Nucleus accumbens (tissue), 56 donors: ENCODE measurements at places on chromosomes 7 and 10.

DNA sequence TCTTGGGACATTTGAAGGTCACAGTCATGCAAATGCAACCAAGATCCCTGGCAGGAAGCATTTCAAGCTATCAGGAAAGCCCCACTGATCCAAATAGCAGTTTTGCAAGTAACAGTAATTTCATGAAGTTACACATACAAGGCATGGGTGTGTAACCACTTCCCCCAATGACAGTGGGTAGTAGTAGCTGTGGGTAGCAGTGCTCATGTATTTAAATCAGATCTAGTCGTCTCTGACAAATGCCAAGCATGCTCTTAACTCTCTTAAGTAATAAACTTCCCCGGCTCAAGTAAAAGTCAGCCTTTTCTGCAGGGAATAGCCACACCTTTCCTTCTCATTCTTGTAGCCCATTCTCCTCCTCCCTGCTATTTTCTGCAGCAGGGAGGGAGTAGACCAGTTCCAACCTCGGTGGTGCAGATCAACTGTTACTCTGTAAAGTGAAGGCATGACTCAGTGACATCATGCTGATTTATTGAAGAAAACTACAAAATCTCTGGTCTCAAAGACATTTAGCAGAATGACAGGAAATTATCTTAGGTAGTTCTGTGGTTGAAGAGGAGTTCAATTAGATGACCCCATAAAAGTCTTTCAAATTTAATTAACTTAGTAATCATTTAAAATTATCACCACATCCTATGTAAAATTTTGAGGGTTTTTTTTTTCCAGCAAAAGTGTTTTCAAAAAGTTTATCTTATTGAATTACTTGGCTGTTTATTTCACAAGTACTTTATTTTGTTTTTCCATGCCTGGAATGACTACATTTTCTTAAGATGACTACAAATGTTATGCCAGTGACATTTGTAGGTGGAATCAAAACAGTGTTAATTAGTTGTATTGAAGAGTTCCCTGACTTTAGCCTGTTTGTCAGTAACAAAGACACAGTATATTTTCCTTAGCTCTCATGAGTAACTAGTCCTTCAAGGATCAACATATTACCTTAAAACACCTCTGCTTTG lies 568.3 kb downstream of the INHBA start:
- DNase-seq: no peak

DNA sequence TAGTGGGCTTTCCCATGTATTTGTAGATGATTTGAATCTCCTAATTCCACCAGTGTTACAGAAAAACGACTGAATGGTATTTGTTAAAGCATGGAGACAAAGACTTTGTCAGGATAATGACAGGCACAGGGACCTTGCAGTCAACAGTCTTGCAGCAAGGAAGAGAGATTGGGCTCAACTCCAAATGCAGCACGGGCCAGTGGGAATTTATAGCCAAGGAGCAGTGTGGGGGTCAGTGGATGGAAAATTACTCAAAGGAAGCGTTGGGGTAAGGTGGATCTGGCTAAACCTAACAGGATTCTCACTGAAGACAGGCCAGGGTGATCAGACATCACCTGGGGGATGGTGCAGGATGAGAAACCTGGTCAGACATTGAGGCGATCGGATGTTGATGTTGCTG lies 24.3 kb downstream of the CPVL start:
- DNase-seq: no peak

DNA sequence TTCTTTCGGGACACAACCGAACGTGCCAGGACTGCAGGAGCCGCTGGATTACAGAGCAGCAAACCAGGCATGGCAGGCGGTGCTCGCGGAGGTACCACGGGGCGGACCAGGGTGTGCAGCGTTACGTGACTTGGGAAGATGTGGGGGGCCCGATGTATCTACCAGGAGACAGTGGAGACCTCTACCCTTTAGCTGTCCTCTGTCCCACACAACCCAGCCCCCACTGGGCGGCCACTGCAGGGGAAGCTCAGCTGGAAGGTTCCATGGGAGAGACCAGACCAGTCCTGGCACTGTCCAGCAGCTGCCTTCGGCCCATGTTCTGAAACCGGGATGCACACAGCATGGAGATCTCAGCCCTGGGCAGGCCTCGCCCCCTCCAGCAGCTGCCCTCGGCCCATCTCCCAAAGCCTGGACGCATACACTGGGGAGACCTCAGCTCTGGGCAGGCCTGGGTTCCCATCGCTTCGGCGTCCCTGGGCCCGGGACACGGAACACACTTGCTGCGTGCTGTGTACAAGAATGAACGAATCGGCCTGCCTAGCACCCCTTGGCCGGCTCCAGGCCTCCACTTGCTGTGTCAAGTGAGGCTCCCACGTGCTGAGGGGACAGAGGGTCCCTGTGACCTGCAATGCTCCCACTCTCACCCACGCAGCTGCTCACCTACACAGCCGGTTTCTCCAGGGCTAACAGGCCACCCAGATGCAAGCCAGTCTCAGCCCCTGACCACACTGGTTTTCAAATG lies 177.4 kb downstream of the ELFN1 start:
- no peak for DNase-seq

- no peak for DNase-seq
These were observed 70.0 kb downstream of the AMPH start for GRCh38 chr7:38561166-38561565.

DNA sequence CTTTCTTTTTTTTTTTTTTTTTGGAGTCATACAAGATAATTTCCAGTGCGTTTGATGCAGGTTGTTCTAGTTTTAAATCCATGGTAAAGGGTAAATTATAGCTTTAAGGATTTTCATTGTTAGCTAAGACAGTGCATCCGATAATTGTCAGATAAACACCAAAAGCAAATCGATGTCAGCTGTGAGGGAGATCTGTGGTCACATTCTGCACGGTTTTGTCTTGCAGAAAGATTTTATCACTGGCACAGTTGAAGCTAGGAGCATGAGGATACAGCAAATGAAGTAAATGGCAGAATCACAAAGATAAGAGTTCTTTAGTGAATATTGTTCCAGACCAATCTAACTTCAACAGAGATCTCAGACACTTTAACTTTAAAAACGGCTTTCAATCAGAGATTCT lies 648.8 kb upstream of the COBL start:
- no peak for DNase-seq

DNA sequence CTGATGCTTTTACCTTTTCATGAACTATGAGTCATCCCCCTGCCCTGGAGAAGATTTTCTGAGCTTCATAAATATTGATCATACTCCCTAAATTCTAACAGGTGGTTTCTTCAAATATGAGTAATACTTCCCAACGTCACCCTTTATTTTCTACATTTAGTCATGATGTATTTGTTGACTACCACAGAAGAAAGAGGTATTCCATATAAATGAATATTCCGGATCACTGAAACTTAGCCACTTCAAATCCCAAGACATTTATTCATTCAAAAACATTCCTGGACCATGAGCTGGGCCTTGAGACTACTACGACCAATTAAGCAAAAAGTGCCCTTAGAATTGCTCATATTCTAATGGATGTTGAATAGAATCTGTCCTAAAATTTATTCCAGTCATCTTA lies 395.8 kb upstream of the NPVF start:
- DNase-seq: no peak

- no peak for DNase-seq
These were observed 58.4 kb downstream of the JCAD start for GRCh38 chr10:30000802-30001571.

DNA sequence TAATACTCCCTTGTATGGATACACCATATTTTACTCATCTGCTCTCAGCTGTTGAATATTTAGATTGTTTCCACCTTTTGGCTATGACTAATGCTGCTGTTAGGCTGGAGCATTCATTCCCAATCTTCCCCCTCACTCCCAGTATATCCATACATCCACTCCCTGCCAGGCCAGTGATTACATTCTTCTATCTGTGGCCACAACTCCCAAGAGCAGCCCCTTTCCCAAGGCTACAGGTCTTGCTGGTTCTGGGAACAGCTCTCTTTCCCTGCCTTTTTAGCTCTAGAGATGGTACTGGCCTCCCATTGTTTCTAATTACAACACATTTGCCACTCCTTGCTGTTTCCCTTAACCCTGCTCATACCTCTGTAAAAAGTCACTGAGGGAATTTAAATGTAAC lies 28.2 kb downstream of the SFR1 start:
- no peak for DNase-seq

GRCh38 chr10:33113466-33113865 lies 155.4 kb upstream of the ITGB1 start:
- DNase-seq: no peak

- no peak for DNase-seq
These were observed 214.3 kb downstream of the ELMO1 start for GRCh38 chr7:37234334-37234733.

DNA sequence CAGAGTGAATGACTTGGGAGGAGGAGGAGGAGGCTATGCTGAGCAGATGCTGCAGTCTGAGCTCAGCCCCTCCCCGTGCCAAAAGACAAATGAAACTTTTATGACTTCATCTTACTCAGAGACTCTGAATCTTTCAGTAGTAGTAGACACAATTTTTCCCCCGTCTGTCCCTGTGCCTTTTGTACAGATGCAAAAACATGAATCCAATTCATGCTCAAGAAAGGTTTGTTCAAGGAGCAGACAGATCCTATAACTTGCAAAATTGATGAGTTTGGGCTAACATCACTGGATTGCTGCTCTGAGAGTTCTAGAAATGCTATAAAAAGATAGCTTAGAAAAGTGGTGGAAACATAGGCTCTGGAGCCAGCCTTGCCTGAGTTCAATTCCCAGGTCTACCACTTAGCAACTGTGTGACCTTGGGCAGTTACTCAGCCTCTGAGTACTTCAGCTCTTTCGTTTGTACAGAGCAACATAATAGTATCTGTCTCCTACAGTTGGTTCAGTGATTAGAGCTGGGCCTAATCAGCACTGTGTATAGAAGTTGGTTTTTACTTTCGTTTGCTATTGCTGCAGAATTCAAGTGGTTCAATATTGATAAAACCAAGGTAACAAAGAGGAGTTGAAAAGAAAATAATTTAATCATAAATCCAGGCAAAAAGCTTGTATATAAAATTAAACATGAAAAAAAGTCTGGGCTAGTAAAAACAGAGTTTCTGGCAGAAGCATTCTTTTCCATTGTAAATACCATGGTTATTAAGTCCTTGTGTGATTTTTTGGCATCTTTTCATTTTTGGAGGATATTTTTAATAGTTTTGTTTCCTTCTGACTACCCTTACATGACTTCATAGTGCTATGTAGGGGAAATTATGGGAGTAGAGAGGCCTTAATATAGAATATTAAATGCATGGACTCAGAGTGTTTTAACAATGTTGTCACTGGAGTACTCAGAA lies 174.2 kb upstream of the ZNF32 start:
- DNase-seq: no peak

DNA sequence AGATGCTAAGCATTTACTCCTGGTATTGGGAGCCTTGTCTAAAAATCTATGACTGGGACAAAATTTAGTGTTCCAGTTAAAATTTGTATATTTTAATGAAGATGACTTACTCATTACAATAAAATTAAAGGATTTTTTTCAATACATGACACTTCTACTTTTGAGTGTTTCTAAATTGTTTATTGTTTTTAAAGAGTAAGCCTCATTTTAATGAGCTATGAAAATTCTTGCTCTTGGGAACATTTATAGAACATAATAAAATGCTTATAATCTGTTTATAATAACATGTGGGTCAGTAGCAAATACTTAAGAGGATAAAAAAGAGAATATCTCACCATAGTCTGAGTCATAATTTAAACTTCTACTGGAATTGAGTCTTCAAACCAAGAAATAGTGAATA lies 149.5 kb downstream of the PLCE1 start:
- no peak for DNase-seq

- DNase-seq: no peak
These were observed 421.7 kb downstream of the ATRNL1 start for GRCh38 chr10:115514895-115515294.

- DNase-seq: peak; percentile 7
These were observed 124.1 kb upstream of the EFCAB10 start for GRCh38 chr7:105705427-105705826.

DNA sequence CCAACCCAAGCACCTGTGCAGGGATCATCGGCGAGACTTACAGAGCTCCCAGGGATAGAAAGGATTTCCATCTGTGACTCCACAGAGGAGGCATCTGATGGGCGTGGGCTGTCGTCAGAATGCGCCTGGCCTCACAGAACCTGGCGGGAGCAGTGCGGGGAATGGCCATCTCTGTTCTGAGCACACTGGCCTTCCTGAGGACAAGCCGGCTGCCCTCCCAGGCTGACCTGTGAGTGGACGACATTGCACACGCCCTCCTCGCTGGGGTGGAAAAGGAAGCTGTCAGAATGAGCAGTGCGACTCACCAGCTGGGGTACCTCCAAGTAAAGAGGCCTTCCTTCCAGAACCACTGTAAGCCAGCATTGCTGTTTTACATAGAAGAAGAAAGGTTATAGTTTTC lies 234.6 kb upstream of the PITRM1 start:
- no peak for DNase-seq

- peak; percentile 7 for DNase-seq
These were observed 74.0 kb upstream of the CUX1 start for GRCh38 chr7:101743241-101743994.

- DNase-seq: peak; percentile 3
These were observed 186.2 kb upstream of the BMPER start for GRCh38 chr7:33719059-33719581.

DNA sequence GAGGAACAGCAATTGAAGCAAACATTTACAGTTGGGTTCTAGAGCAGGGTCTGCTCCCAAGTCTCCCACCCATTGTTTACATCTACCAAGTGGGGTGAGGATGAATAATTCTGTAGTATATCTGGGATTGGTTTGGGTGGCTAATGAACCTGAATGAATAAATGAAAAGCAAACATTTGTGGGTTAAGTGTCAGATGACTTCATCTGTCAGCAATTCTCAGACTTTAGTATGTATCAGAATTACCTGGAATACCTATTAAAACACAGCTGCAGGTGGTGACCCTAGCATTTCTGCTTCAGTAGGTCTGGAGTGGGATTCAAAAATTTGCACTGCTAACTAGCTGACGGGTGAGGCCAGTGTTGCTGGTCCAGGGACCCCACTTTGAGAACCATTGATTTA lies 18.0 kb upstream of the NPVF start:
- no peak for DNase-seq

GRCh38 chr10:56662765-56663447 lies 301.8 kb upstream of the ZWINT start:
- no peak for DNase-seq

DNA sequence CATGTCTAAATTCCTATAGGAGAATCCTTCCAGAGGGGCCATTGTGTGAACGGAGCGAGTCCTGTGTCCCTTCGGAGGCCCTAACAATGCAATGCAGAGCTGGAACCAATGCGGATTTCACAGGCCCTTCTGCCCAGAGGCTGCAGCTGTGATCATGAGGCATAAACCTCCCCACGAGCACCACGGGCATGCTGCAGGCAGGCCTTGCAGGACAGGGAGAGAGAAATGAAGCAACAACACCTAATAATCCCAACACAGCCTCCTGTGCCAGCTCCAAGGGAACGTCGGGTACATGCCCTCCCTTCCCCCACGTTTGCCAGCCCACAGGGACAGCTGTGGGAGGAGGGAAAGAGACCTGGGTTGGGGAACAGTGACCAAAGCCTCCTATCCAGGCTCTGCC lies 74.4 kb downstream of the TNS3 start:
- no peak for DNase-seq

DNA sequence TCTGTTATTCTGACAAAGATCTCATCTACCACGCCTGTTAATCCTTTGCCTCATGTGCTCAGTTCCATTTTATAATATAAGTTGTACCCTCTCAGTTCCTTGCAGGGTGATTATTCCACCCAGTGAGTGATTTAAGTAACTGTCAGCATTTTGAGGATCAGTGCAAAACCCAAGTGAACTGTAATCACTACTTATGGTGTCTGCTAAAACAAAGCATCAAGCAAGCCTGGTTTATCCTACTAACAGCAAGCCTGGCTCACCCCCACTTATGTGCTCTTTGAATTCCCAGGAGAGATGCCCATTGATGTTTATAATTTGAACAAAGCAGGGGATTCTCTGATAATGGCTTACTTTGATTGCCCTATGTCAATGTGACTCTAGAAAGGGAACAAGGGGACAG lies 186.8 kb upstream of the LRGUK start:
- DNase-seq: no peak
